MM.1S (cell line): ENCODE measurements at places on chromosomes 2 and 18.

DNA sequence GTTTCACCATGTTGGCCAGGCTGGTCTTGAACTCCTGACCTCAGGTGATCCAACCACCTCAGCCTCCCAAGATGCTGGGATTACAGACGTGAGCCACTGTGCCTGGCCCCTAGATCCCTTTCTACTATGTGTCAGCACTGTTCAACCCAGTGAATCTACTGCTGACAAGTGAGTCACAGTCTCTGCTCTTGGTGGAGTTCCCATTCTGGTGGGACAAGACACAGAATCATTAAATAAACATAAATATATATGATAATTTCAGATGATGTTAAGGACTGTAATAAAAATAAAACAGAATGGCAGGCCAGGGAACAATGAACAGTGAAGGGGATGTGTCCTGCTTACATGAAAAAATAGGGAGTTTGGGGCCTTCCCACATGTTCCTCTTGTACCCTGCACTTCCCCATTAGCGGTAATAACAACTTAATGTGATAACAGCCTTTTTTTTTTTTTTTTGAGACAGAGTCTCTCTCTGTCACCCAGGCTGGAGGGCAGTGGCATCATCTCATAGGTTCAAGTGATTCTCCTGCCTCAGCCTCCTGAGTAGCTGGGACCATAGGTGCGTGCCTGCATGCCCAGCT, 112.2 kb downstream of the CPO start:
- DNase-seq = no peak
- no peak overlapping the region for H3K27ac ChIP-seq
- no peak overlapping the region for H3K4me3 ChIP-seq
- H3K4me1 ChIP-seq = no peaks in the 10 kb centered on the region

GRCh38 chr2:144102386-144102785, 417.5 kb downstream of the ZEB2 start:
- H3K27me3 ChIP-seq = no peaks in the 10 kb centered on the region
- no peak for DNase-seq
- no peaks in the 10 kb centered on the region for H3K36me3 ChIP-seq
- no peak overlapping the region for H3K4me3 ChIP-seq

GRCh38 chr2:137770166-137770565, 194.1 kb upstream of the HNMT start:
- DNase-seq = no peak
- no peaks in the 10 kb centered on the region for H3K27me3 ChIP-seq
- no peak overlapping the region for H3K4me3 ChIP-seq
- no peaks in the 10 kb centered on the region for H3K36me3 ChIP-seq

DNA sequence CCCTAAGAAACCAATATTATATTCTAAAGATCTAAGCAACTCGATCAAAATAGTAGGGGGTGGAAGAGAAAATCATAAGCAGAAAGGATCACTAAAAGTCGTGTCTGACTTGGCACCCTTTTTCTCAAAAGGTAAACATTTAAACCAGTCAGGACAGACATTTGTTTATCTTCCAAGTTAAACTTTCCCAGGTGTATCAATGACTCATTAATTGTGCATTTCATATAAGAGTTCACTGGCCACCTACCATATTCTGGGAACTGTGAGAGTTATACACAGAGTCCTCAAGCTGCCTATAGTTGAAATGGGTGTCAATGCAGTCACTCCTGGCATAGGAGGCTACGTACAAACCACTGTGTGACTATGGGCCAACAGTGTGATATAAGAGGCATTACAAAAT, 4.8 kb upstream of the ACVR1 start:
- DNase-seq = no peak
- no peak overlapping the region for H3K4me3 ChIP-seq
- no peaks in the 10 kb centered on the region for H3K27me3 ChIP-seq
- H3K27ac ChIP-seq = no peak overlapping the region
- H3K4me1 ChIP-seq = 0 out of 2 replicates have a peak, but pooled peaks cover 4% of the 10 kb centered on the region

GRCh38 chr2:39281391-39281790, 37.6 kb upstream of the CDKL4 start:
- no peaks in the 10 kb centered on the region for H3K4me1 ChIP-seq
- no peak overlapping the region for H3K27ac ChIP-seq
- no peak for DNase-seq
- H3K27me3 ChIP-seq = no peaks in the 10 kb centered on the region
- no peak overlapping the region for H3K4me3 ChIP-seq

DNA sequence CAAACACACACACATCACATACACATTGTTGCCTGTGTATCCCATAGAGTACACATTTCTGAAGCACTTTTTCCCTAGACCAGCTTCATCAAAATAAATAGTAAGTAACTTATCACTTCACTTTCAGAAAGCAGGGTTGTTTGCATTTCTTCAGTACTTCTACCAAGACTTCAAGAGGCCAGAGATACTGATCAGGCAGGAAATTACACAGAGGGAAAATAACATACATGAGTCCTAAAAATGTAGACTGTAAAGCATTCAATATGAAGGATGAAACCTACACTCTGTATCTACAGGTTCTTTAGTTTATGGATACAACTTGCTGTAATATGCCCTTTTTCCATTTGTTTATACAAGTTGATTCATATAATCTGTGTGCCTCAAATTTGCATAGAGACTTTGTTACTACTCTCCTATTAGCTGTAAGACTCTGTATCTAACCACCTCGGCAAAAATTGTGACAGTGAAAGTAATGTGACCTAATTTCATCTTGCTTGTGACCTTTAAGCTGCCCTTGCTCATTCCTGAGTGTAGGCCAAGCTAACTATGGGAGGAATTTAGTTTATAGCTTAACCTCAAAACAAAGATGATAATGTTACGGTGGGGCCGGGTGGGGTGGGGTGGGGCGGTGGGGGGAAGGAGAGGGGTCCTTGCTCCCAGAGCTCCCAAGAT, 228.9 kb upstream of the SPOPL start:
- no peak overlapping the region for H3K4me3 ChIP-seq
- no peaks in the 10 kb centered on the region for H3K36me3 ChIP-seq
- H3K4me1 ChIP-seq = no peaks in the 10 kb centered on the region
- H3K27me3 ChIP-seq = no peaks in the 10 kb centered on the region

DNA sequence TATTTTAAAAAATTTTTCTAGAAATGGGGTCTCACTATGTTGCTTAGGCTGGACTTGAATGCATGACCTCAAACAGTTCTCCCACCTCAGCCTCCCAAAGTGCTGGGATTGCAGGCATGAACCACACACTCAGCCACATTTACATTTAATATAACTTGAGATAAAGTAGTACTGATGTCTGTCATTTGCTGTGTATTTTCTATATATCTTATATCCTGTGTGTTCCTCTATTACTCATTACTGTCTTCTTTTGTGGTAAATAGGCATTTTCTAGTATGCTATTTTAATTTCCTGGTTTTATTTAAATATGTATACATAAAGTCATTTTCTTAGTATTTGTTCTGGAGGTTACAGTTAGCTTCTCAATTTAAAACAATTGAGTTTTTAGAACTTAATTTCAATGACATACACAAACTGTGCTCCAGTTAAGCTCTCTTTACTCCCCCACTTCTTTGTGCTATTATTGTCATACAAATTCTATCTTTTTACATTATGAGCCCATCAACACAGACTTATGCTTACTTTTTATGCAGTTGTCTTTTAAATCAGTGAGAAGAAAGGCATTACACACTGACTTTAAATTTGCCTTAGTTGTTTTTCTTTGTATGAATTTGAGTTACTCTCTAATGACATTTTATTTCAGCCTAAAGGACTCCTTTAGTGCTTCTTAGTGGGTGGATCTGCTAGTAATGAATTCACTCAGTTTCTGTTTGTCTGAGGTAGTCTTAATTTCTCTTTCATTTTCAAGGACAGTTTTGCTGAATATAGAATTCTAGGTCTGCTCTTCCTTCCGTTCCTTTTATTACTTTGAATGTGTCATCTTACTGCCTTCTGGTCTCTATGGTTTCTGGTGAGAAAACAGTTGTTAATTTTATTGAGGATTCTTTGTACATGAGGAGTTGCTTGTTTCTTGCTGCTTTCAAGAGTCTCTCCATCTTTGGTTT, 6.2 kb upstream of the INPP4A start:
- no peaks in the 10 kb centered on the region for H3K36me3 ChIP-seq
- 0 out of 2 replicates have a peak overlapping the region, but pooled peaks have one; percentile 19 for H3K4me3 ChIP-seq
- no peaks in the 10 kb centered on the region for H3K27me3 ChIP-seq
- H3K4me1 ChIP-seq = peaks cover 23% of the 10 kb centered on the region
- peak; percentile 86 for DNase-seq
- peak overlapping the region; percentile 84 for H3K27ac ChIP-seq

DNA sequence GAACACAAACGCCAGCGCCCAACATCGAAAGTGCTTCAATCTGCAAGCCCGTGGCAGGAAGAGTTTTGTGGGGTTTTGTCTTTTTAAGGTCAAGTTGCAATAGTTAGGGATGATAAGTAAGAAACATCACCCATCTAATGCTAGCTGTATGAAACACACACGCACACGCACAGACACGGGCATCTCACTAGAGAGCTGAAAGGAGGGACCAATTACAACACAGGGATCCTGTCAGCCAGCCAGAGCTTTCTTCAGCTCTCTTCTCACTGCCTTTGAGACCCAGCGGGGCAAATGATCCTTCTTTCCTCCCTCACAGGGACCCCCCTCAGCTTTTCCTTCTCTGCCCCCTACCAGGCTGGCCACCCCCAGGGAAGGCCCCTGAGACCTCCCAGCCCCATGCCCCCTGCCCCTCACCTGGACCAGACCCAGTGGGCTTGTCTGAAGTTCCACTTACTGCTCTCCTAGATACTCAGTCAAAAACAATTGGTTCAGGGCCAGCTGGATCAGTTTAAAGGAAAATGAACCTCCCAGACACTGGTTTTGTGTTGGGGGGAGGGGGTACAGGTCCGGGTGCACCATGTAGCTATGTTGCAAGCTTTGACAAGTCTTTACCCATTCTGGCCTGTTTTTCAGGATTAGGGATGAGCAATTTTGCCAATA, 17.9 kb downstream of the CYP26B1 start:
- no peak overlapping the region for H3K27ac ChIP-seq
- no peak overlapping the region for H3K4me3 ChIP-seq
- H3K36me3 ChIP-seq = no peaks in the 10 kb centered on the region
- no peaks in the 10 kb centered on the region for H3K27me3 ChIP-seq
- no peaks in the 10 kb centered on the region for H3K4me1 ChIP-seq
- no peak for DNase-seq

DNA sequence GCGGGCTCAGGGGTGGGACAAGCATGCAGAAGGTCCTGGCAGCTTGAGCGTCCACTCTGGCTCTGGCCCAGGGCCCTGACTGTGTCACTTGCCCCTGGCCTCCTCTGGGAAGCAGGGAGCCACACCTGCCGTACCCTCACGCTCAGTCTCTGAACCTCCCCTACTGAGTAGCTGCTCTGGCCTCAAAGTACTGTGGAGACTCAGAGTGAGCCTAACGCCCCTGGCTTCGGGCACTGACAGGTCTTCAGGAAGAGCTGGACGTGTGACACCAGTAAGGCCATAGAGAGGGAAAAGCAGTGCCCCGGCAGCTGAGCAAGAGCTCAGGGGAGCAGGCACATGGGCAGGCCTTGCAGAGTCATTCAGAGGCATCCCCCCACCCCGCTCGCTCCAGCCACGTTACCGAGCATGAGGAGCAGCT, 73.3 kb downstream of the SFXN5 start:
- no peak overlapping the region for H3K4me3 ChIP-seq
- no peaks in the 10 kb centered on the region for H3K4me1 ChIP-seq
- no peak for DNase-seq
- H3K27ac ChIP-seq = no peak overlapping the region
- no peaks in the 10 kb centered on the region for H3K27me3 ChIP-seq
